Fibroblast of the aortic adventitia (primary cell): ENCODE measurements at places on chromosomes 2 and 18. TPM values are rescaled to one million over a fixed set of nuclear protein-coding genes. Genes with fewer than 3 reads are reported as not detected.
A peak's percentile ranks its signal among the peaks of the same experiment; 100 is the strongest.

GRCh38 chr2:219499058-219499307 lies 292 bp downstream of the GMPPA start:
- no peak for DNase-seq

Gene ADCYAP1
- 0.16 and 0.72 TPM in 2 replicates for total RNA-seq

GRCh38 chr18:23056315-23056714 lies 79.0 kb upstream of the CABLES1 start:
- DNase-seq, result no peak

GRCh38 chr2:102780467-102780866 lies 18.6 kb downstream of the TMEM182 start:
- no peak for DNase-seq

DNA sequence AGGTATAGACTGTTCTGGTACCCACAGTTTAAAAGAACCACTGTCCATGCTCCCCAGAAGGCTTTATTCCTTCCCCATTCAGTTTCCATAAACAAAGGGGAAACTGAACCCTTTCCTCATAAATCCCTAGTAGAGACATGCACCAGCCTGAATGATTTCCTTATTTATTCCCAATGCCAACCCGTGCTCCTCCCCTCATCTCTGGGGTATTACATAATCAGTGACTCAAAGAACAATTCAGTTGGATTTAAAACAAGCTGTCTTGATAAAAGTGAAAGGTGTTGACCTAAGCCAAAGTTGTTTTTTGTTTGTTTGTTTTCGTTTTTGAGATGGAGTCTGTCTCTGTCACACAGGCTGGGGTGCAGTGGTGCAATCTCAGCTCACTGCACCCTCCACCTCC lies 418.5 kb upstream of the CNTNAP5 start:
- DNase-seq, result no peak

DNA sequence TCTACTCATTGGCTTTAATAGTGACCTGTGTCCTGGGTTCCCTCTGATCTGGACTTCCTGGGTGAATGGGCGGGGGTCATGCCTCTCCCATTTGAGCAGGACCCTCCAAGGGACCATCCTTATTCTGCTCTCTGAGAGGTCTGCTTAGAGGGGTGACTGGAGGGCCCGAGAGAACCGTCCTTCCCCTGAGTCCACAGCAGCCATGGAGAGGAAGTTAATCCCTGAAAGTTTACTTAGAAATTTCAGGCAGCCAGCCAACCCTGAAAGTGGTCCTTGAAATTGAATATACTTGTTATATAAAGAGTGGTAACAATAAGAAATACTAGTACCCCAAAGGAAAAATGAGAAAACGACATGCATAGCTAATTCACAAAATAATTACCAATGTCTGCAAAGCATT lies 226.1 kb downstream of the DYSF start:
- DNase-seq, result no peak

DNA sequence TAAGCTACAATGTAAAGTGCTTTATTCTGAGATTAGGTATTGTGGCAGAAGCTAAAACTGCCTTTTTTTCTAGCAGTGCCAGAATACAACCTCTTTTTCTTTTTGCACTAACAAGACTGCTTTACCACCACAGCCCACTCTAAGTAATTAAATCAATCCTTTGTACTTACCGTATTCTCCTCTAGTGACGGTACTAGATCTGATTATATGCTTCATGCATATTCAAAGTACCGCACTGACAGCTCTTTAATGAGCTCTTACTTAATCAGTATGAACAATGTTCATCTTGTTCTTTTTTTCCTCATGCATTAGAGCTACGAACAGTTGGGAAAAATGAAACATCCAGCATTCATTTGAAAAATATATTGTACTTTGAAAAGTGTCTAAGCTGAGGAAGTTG lies 16.1 kb upstream of the OTX1 start:
- DNase-seq, result no peak

Gene PRKCE
- total RNA-seq, result 12.5 and 17.9 TPM in 2 replicates

Gene CNGA3
- 0.18 TPM in 1 of 2 replicates, not detected in the other for total RNA-seq

Gene ABHD1
- 0.09 TPM in 1 of 2 replicates, not detected in the other for total RNA-seq

DNA sequence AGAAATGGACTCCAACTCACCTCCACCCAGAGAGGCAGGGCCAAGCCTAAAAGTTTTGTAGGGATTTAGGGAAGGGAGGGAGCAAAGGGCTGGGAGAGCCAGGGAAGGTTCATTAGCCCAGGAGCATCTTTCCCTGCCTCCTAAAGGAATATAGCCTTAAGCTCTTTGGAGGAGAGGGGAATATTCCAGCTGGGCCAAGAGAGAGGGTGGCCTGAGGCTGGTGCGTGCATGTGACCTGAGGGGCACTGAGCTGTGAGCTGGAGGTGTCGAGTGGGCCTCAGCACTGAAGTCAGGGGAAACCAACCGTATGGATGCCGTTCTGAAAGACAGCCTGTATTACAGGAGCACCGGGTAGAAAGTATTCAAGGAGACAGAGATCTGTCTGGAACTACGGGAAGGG lies 112.6 kb downstream of the KLHL29 start:
- no peak for DNase-seq

- DNase-seq, result no peak
Observed at GRCh38 chr2:152349416-152349815, 14.4 kb downstream of the FMNL2 start.

DNA sequence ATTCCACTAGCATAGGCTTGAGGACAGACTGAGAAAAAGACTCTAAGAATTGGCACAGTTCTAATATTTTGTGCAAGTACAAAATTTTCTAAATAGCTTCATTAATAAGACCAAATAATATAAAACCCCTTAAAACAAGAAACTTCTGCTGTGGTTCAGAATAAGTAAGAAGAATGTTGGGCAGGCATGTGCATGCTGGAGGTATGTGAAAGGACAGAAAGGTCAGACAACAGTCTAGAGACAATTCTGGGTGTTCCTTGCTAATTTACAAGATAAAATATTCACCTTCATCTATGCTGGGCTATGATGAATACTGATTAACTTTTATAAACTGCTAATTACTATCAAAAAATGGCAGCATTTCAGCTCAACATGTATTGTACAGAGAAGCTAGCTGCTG lies 14.9 kb downstream of the CEBPZOS start:
- DNase-seq, result no peak

DNA sequence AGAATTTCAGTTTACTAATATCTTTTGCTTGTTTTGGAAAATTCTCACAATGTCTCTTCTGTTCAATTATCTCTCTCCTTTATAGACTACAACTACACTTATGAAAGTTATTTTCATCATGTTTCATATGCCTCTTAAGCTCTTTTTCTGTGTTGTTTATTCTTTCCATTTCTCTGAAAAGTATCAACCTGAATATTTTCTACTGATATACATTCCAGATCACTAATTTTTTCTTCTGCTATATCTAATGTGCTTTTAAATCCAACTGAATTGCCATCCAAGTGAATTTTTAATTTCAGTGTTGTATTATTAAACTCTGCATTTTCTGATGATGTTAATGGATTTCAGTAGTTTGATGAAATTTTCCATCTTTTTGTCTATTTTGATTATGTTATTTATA lies 301.3 kb downstream of the HRH4 start:
- DNase-seq, result no peak

DNA sequence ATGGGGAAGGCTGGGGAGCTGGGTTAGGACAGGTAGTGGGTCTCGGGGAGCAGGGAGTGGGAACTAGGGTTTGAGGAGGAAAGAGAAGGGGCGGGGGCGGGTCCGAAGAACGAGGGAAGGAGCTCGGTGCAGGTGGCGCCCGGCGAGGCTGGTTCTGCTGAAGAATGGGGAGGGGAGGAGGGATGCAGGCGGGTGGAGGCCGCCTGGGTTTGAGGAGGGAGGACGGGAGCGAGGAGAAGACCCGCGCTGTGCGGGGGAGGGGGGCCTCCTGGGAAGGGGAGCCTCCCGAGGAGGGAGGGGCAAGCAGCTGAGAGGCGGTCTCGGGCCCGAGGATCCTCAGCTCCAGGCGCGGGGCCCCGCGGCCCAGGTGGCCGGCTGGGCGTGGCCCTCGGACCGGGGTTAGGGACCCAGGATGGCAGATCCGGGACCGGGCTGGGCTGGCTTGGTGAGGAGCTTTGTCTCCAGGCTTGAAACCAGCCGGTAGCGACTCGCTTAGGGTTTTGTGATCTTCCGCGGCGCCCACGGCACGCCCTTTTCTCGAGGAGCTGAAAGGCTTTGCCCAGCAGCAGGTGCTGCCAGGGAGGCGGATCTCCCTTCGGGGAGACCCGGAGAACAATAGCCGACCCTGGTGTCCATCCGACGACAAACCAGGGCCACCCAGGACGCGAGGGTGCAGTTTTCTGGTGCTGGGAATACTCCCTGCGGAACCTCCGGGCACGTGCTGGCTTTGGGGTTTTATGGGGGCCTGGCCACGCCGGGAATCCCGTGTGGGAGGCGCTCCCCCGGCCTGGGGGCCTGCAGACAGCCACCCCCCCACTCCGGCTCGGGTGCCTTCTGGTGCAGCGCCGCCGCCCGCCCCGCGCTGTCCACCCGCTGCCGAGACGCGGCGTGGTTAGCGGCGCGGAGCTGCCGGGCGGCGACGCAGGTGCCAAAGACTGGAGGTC lies 1.4 kb downstream of the DPYSL5 start:
- DNase-seq, result no peak

DNA sequence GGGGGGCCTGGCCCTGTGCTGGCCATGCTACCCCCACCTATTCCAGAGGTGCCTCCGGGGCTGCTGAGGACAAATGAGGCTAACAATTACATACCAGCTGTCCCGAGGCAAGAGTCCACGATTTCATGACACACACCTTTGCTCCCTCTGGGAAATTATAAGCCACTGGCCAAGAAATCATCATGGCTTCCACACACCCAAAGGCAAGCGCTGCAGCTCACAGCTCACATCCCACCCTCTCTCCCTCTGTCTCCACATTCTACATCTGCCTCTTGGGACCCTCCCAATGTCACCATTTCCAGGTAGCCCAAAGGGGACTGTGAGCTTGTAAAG lies 134.4 kb downstream of the HDAC4 start:
- DNase-seq, result no peak

Gene HSBP1L1
- total RNA-seq, result 2.5 and 7.2 TPM in 2 replicates

Gene ACVR2A
- total RNA-seq, result 42.9 and 54.0 TPM in 2 replicates

GRCh38 chr18:35334821-35335220 lies 9.4 kb downstream of the ZNF24 start:
- peak; percentile 49 for DNase-seq

DNA sequence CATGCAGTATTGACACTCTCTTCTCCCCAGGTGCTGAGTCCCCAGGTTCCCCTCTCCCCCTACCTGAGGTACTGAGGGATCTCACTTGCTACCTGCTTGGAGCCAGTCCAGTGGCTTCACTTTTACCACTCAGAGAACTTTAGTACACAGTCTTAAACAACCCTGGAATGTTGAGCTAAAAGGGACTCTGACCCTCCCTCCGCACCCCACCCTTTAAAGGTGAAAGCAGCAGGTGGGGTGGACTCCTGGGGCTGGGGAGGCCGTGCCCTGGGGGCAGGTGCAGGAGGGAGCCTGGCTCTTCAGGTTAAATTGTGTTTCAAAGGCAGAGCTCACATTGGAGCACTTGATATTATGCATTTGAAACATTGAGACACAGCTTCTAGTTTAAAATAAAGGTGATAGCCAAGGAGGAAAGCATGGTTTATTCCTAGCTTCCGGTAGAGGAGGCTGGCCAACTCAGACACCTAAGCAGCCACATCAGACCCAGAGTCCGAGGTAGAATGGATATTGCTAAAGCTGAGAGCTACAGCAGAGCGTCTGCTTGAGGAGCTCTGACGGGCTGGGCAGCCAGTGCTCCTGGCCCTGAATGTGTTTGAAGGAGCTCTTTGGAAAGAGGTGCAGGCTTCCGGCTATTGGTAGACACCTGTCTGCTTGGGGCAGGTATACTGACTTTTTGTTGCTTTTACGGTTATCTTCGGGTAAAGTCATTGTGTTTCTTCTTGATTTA lies 196.4 kb downstream of the AGAP1 start:
- DNase-seq, result no peak

DNA sequence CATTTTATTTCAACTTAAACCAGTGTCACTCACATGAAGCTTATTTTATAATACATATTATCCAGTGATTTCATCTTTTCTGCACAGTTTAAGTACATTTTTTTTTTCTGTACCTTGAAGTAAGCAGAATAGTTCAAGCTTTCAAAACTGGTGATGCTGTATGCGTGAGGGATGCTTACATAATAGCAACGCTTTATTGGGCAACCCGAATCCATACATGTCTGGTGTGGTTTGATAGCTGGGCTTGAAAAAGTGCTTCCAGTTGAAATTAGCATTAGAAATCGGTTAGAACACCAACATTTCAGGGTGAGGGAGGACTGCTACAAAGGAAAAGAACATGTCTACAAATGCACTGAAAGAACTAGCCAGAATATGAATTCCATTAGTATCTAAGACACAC lies 117.4 kb downstream of the MBP start:
- no peak for DNase-seq

Gene FEV
- total RNA-seq, result not detected in 2 replicates

DNA sequence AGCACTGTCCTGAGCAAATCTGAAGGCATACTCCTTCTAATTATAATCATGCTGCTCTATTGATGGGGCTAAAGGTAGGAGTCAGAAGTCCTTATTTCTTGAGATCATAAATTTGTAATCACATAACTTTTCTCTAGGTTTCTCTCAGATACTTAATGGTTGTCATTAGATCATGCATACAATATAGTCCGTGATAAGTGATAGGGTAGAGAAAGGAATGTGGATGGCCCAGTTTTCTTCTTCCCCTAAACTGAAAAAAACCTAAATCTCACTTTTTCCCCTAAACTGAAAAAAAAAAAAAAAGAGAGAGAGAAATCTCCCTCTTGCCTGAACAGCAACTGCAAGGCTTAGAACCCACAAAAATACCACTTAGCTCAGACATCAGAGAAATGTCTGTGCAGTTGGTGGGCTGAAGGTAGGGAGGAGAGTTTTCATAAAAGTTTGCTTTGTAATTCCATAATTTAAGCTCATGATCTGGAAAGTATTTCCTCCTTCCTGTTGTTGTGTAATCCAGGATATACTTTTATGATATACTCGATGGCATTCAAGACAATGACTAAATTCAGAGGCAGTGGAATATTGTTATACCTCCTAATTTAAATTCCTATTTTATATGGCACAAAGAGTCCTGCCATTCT lies 79.3 kb upstream of the ITPRID2 start:
- DNase-seq, result peak; percentile 30

Gene MYL1
- not detected in 2 replicates for total RNA-seq

Gene MYOM1
- 0.90 and 7.5 TPM in 2 replicates for total RNA-seq

- DNase-seq, result peak; percentile 72
Observed at GRCh38 chr2:190043441-190043840, 19.1 kb downstream of the MSTN start.

Gene ABCG8
- total RNA-seq, result not detected in 2 replicates

GRCh38 chr2:176745543-176746200 lies 466.9 kb upstream of the HNRNPA3 start:
- DNase-seq, result no peak
